ENCODE measurements at places on chromosomes 4 and X.

GRCh38 chrX:33041141-33041540 lies 170.2 kb downstream of the DMD start:
- no peak for DNase-seq

DNA sequence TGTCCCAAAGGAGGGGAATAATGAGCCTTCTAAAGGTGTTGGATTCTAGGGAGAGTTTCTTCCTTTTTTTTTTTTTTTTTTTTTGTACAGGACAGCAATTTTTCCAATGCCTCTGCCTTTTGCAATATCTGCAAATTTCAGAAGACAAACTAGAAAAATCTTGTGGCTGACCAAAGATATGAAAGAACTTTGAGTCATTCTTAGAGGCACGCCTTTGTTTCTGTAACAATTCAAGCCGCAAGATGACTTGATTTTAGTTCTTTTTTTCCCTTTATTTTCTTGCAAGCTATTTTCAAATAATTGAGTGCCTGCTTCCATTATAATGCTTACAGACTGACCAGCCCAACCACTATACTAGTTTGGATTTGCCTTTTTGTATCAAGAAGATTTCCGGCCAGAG lies 47.6 kb upstream of the UXT start:
- DNase-seq, result no peak

DNA sequence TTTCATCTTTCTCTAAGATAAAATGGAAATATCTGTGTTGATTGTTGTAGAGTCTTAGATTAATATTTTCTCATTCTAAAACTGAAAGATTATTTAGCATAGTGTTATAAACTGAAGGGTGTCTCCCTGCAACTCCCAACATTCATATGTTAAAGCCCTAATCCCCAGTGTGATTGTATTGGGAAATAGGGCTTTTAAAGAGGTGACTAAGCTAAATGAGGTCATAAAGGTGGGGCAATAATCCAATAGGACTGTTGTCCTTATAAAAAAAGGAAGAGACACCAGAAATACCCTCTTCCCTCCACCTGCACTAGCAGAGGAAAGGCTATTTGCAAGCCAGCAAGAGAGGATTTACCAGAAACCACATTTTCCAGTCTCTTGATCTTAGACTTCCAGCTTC lies 1626.4 kb downstream of the C4orf33 start:
- DNase-seq, result no peak

DNA sequence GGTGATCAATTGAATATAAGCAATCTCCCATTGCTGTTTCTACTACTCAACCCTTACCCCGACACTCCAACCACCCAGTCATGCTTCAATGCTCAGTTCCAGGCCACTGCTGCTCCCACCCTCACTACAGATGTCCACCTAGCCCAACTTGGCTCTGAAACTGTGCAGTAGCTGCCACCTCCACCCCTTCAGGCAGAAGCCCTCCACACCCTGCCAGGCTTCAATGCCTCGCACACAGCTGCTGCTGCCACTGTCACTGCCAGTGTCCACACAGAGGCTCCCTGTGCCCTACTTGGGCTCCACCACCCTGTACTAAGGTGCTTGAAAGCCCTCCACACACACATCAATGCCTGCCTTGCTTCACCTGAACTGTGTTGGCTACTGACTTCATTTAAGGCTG lies 34.6 kb downstream of the LAMTOR3 start:
- DNase-seq, result no peak

DNA sequence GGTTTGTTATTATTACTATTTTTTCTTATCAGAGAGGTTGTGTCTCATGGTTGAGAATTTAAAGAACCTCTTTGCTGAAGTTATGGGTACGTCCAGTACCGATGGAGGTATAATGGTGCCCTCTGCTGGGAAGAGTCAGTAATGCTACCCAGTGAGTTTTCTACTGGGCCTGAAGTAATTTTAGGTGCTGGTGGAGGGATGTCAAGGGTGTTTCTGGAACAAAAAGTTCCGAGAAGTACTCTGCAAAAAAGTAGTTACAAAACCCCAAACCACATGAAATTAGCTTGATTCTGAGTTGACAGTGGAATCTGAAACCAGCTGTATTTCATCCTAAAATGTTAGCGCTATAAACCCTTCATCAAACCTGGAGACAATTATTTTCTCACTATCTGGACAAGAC lies 102.5 kb upstream of the MID1 start:
- no peak for DNase-seq

DNA sequence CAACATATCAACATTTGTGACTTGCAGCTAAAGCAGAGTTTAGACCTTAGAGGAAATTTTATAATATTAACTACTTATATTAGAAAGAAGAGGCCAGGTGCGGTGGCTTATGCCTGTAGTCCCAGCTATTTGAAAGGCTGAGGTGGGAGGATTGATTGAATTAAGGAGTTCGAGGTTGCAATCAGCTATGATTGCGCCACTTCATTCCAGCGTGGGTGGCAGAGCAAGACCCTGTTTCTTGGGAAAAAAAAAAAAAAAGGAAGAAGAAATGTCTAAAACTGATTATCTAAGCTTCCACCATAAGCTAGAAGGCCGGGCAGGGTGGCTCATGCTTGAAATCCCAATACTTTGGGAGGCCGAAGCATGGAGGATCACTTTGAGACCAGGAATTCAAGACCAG lies 42.0 kb upstream of the USP9X start:
- no peak for DNase-seq

DNA sequence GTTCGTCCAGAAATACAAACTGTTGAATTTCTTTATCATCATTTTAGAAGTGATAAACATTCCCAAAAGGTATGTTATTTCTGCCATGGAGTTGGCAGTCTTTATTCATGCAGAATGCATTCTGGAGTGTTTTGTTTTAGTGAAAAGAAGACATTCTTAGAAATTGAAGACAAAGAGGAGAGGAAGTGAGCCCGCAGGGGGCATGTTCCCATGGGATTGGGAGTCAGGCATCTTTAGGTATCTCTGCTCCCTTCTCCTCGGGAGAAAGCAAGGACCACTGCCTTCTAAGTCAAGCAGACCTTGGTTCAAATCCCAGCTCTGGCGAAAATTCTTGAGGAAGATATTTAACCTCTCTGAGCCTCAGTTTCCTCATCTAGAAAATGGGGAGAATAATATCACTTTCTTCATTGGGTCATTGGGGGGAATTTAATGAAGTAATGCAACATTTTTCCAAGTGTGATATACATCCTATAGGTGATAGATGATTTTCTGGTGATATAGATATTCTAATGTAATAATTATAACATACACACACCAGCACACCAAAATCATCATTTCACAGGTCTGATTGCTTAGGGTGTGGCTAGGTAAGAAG lies 26.5 kb upstream of the CHRNA9 start:
- DNase-seq, result no peak

DNA sequence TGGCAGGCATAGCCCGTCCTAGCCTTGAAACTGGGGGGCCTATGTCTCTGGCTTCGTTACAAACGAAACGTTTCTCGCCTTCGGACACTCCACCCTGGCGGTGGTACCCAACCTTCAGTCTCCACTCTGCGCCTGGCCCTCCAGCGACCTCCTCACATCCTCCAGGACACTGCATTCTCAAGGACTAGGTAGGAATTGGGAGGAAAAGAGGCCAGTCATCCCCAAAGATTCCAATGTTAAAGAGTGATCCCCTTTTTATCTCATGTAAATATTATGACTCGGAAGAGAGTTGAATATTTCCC lies 2.1 kb upstream of the NKX6-1 start:
- no peak for DNase-seq

All from head of caudate nucleus (tissue), 42 donors.